ENCODE measurements at places on chromosomes 6 and 20. TPM values are rescaled to one million over a fixed set of nuclear protein-coding genes. Genes with fewer than 3 reads are reported as not detected.

DNA sequence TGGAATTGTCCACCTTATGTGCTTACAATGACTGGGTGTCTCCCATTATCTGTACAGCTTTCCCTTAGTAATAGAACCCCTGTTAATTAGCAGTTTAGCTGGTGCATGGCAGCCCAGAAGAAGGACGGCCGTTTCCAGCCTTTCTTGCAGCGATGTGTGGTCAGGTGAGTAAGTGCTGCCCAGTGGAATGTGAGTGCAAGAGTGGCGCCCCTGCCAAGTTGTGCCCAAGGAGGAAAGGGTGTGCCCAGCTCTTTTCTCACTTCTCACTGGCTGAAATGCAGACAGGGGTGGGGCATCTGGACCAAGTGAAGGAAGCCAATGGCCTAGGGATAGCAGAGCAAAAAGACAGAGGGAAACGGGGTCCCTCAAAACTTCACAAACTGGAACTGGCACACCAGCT, 296.8 kb downstream of the PREX1 start:
- no peak overlapping the region for H3K27ac ChIP-seq
- no peak for DNase-seq
- no peaks in the 10 kb centered on the region for H3K4me1 ChIP-seq
- H3K36me3 ChIP-seq: no peaks in the 10 kb centered on the region

DNA sequence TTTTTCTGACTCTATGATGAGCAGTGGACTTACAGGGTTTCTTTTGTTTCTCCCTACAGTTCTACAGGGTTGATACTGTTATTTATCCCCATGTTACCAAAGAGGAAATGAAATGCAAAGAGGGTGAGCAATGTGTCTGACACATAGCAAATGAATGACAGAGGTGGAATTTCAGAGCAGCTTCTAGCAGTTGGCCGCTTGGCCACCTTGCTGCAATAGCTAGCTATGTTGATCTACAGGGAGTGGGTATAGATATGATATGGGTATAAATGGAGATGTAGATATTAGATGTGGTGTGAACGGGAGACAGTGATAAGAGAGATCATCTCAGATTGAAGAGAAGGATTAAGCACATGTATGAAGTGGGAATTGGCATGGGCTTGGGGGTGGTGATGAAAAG, 10.9 kb upstream of the SLC22A3 start:
- H3K27ac ChIP-seq: no peak overlapping the region
- no peak overlapping the region for H3K4me3 ChIP-seq
- H3K36me3 ChIP-seq: no peaks in the 10 kb centered on the region
- DNase-seq: no peak
- H3K27me3 ChIP-seq: no peaks in the 10 kb centered on the region
- no peaks in the 10 kb centered on the region for H3K4me1 ChIP-seq

ZFAND3 gene
- 27.0 TPM for total RNA-seq

GRCh38 chr6:114020196-114020595, 49.2 kb upstream of the HDAC2 start:
- no peaks in the 10 kb centered on the region for H3K27me3 ChIP-seq
- H3K4me1 ChIP-seq: no peaks in the 10 kb centered on the region
- H3K4me3 ChIP-seq: no peak overlapping the region

DNA sequence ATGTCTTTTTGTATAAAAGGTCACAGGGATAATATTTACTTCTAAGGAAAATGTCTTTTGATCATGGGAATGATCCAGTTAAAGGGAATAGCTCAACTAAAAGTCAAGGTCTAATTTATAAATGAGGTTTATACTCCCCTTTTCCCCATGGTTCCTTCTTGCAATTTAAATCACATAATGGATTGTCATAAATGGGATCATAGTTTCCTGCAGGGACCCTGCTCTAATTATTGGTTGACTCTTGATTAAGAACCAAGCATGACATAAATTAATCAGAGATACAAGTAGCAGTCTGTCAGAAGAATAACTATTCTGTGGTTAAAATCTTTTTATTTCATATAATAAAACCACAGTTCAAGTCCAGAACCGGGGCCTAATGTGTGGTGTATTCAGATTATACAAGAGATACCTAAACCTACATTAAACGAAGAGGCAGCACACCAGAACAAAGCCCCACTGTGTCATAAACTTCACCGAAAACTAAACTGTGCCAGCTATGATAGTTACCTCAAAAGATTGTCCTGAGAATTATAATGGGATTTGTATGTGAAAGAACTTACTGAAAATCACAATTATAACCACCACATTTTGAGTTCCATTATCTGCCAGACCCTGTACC, 43.0 kb upstream of the CD83 start:
- peaks cover 9% of the 10 kb centered on the region for H3K4me1 ChIP-seq
- H3K4me3 ChIP-seq: no peak overlapping the region

DNA sequence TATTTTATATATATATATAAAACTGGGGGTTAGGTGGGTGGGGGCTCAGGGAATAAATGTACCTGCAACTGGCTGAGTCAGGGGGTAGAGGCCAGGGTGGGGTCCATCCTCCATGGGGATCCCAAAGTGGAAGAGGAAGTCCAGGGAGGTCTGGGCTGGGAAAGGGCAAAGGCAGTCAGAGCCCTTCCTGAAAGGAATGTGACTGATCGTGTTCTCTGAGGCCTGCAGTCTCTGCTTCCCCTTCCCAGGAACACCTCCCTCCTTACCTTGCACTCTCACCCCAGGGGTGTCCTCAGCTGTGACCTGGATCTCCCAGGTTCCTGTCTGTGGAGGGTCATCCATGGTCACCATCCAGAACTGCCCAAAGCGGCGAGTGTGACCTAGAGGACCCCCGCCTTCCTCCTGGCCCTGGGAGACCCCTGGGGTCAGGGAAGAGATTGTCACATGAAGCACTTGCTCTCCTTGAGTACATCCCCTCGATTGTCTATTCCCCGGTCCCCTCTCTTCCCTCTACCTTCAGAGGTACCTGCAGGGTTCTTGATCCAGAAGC, 4.7 kb downstream of the SAPCD1 start:
- H3K27me3 ChIP-seq: no peaks in the 10 kb centered on the region
- H3K36me3 ChIP-seq: no peaks in the 10 kb centered on the region
- DNase-seq: no peak
- no peak overlapping the region for H3K4me3 ChIP-seq
- H3K27ac ChIP-seq: no peak overlapping the region

DNA sequence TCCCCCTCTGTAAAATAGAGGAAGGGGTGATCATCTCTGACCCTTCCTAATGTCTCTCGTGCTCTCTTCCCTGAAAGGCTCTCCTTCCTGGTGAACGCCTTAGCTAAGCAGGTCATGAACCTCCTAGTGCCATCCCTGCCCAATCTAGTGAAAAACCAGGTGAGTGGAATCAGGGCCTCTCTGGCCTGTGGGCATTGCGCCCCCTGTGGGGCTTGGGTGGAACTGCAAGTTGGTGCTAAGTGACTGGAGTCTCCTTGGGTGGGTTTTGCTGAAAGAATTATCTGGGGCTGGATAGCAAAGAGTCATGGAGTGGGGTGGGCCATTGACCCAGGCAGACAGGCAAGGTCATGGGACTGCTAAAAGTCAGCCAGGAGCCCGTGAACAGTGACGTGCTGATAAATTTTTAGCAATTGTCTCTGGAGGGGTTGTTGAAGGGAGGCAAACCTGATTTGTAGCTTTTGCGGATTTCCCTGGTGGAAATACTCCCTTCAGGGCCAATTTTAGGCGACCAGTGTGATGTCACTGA, 8.9 kb downstream of the BPIFB1 start:
- H3K4me3 ChIP-seq: no peak overlapping the region
- H3K4me1 ChIP-seq: no peaks in the 10 kb centered on the region
- DNase-seq: peak; percentile 66
- H3K27ac ChIP-seq: no peak overlapping the region
- no peaks in the 10 kb centered on the region for H3K27me3 ChIP-seq
- no peaks in the 10 kb centered on the region for H3K36me3 ChIP-seq

- H3K4me3 ChIP-seq: no peak overlapping the region
- H3K36me3 ChIP-seq: no peaks in the 10 kb centered on the region
- no peak overlapping the region for H3K27ac ChIP-seq
- H3K27me3 ChIP-seq: no peaks in the 10 kb centered on the region
- peaks cover 29% of the 10 kb centered on the region for H3K4me1 ChIP-seq
- DNase-seq: no peak
Measured at GRCh38 chr6:46513533-46513932, 22.3 kb upstream of the RCAN2 start.

DNA sequence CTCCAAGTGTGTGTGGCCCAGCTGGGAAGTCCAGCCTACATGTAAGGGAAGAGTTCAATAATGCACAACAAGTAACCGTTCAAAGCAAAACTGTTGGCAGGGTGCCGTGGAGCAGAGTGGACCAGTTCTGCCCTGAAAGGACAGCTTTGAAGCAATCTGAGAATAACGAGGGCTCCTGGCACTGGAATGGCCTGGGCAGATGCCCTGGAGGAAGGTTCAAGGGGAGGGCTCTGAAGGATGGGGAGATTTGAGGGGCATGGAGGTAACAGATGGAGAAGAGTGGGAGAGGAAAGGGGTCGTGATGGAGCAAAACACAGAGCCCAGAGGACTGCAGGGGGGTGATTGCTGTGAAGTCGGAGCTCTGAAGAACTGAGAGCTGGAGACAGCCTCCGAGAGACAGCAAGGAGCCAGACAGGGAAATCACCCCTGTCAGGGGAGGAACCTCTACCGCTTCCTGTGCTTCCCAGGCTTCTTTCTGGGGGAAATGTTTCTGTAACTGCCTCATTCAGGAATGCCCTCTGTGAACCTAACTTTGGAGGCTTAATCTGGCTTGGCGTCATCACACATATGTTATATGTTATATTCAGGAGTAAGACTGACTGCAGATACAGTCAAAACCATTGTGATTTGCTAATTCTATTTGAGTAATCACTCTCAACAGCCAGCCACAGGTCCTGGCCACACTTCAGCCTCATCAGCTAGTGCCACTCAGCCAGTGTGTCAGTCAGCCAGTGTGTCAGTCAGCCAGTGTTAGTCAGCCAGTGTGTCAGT, 41.2 kb downstream of the ZC3H12D start:
- H3K36me3 ChIP-seq: no peaks in the 10 kb centered on the region
- no peak overlapping the region for H3K4me3 ChIP-seq
- DNase-seq: no peak
- H3K27ac ChIP-seq: no peak overlapping the region
- no peaks in the 10 kb centered on the region for H3K27me3 ChIP-seq
- peaks cover 9% of the 10 kb centered on the region for H3K4me1 ChIP-seq

DNA sequence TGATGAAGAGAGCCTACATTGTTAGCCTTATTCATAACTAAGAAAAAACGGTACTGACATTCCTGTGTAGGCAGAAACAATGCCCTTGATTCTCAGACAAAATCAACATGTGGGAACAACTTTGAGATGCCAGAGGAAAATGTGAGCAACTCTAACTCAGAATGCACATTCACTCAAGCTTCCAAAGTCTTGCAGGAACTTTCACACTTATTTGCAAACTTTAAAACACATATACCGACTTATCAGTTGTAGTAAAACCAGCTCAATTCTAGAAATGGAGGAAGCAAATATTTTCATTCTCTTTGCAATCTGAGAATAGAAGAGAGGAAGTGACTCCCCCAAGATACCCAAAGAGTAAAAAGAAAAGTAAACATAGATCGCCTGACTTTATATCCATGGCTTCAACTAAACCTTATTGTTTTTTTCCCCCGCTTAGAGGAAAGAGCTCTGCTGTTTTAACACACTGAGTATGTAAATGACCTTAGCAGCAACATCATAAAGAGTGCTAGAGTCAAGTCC, 117.6 kb downstream of the EPB41L2 start:
- no peaks in the 10 kb centered on the region for H3K27me3 ChIP-seq
- no peak overlapping the region for H3K27ac ChIP-seq
- H3K4me1 ChIP-seq: no peaks in the 10 kb centered on the region
- no peak overlapping the region for H3K4me3 ChIP-seq
- no peak for DNase-seq

DNA sequence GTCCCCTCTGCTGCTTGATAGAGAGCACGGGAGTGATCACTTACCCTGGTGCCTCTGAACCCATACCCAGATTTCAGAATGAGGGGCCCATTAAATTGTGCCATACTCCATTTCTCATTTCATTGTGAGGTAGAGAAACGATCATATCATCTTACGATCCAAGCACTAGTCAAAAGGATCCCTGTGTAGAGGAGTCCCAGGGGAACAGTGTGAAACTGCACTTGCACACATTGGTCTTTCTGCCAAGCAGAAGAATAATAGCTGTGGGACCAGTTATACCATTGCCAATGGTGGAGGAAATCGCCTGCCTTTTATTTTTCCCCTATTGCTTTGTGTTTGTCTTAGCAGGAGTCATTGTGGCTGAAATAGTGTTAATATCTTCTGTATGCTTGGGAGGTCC, 161.9 kb downstream of the FARS2 start:
- H3K36me3 ChIP-seq: no peaks in the 10 kb centered on the region
- no peak overlapping the region for H3K4me3 ChIP-seq
- no peak for DNase-seq
- no peaks in the 10 kb centered on the region for H3K27me3 ChIP-seq
- H3K27ac ChIP-seq: no peak overlapping the region

COL9A3 gene
- total RNA-seq: 69.5 TPM

DNA sequence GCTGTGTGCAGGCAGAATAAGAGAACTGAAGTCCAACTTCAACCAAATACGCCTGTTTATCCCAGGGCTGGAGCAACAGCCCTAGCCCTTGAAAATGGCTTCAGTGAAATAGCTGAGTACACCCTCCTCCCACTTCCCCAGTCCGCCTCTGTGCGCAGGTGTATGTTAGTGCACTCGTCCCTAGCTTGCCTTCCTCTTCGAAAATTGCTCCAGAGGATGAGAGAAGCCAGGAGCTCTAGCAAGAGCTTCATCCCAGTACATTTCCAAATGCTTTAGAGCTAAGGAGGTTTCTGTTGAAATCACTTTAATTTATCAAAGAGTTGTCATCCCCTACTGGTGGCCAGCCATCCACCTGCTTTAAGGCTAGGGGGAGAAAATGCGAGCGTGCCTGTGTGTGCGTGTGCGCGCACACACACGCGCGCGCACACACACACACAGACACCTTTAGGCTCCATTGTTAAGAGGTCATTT, 5.4 kb upstream of the POU3F2 start:
- no peak overlapping the region for H3K27ac ChIP-seq
- H3K36me3 ChIP-seq: no peaks in the 10 kb centered on the region
- H3K27me3 ChIP-seq: no peaks in the 10 kb centered on the region
- H3K4me3 ChIP-seq: no peak overlapping the region

DNA sequence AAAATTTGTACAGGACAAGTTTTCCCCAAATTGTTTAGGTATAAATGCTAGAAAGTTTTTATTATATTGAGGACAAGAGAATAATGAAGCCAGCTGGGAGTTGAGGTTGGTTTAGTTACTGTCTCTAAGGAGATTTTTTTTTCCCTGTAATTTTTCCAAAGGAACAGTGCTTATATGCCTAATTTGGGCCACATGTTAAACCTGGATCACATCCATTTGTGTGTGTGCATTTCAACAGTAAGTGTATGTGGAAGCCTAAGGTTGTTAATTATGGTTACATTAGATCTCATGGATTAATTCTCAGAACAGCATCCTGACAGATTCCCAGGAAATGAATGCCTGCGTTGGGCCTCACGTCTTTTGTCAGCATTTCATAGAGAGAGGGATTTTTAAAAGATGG, 4.5 kb downstream of the IGF2R start:
- no peaks in the 10 kb centered on the region for H3K27me3 ChIP-seq
- H3K27ac ChIP-seq: no peak overlapping the region
- DNase-seq: no peak
- H3K4me1 ChIP-seq: peaks cover 62% of the 10 kb centered on the region
- H3K4me3 ChIP-seq: no peak overlapping the region

ALDH5A1 gene
- 4.4 TPM for total RNA-seq

Measured in body of pancreas (tissue), 4 donors.